ENCODE measurements at places on chromosomes 1 and 21.
A peak's percentile ranks its signal among the peaks of the same experiment; 100 is the strongest.

DNA sequence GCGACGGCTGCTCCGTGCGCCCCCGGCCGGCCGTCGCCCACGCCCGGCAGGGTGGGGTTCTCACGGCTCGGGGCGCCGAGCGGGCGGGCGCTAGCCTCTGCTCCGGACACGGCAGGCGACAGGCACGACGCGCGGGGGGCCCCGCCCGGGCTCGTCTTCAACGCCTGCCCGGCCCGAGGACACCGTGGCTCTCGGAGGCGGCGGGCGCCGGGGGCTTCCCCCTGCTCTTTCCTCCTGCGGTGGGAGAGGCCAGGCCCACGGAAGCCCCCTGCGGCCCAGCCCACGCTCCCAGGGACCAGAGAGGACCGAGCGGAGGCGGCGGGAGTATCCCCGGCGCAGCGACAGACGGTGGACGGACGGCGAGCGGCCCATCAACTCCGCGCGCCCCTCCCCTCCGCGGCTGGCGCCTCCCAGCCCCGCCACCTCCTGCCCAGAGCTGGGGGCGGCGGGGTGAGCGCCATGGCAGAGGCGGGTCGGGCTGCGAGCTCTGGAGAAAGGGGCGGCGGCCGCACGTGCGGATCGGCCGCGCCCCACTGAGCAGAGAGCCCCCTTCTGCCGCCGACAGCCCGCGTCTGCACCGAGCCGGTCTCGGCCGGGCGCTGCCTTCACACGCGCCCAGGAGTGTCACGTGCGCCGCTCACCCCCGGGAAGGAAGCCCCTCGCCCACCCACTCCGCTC is at the start of the genes SHE and TDRD10:
Gene SHE (minus strand): TSS at position 347 of the 678 bp plus-strand sequence. CDS start 386 bp downstream, outside the sequence.
Gene TDRD10 (plus strand): TSS at position 154 of the 678 bp plus-strand sequence. CDS start 4,685 bp downstream, outside the sequence.
- DNase-seq: peak; percentile 33

DNA sequence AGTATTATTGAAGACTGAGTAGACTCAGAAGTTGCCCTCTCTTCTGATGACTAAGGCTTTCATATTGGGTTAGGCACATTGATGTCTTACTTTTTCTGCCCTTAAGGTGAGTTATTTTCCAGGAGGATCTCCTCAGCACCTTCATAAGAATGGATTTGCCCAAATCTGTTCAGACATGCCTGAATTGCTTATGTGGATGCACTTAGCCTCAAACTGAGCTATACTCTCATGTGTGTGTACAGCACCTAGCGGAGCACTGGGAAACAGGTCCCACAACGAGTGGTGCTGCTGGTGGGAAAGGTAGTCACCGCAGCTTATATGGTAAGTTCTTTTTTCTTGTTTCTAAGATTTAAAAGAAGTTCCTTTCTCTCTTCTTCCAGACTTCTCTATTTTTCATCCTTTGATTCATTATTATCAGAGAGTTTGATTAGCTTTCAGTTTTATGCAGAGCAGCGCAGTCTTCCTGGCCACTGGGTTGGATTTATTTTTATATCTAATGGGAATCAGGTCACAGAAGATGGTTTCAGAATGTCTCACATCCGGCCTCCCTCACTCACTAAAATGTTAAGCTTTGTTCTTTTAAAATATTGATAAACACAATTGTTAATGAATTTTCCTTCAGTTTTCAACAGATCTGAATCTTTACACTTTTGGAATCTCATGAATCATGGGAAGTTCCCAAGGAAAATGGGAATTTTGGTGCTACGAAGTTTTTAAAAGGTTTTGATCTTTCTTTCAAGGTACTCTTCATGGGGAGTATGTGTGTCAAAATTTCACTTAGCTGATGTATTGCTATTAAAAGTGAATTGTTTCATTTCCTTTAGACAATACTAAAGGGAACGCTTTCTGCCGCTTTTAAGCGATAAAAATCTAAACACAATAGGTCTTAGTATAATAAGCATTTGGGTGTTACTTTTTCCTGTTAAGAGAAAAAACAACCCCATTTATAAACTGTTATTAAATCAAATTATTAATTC is 58.5 kb downstream of the EXTL2 start:
- no peak for DNase-seq

- DNase-seq: no peak
Observed at GRCh38 chr1:168387781-168388760, 107.4 kb downstream of the TBX19 start.

GRCh38 chr1:168416220-168416619 is 127.6 kb downstream of the XCL2 start:
- no peak for DNase-seq

- no peak for DNase-seq
Observed at GRCh38 chr1:40983286-40983685, 3.8 kb downstream of the CTPS1 start.
